ENCODE measurements at places on chromosomes 13 and 19.
A peak's percentile ranks its signal among the peaks of the same experiment; 100 is the strongest.

DNA sequence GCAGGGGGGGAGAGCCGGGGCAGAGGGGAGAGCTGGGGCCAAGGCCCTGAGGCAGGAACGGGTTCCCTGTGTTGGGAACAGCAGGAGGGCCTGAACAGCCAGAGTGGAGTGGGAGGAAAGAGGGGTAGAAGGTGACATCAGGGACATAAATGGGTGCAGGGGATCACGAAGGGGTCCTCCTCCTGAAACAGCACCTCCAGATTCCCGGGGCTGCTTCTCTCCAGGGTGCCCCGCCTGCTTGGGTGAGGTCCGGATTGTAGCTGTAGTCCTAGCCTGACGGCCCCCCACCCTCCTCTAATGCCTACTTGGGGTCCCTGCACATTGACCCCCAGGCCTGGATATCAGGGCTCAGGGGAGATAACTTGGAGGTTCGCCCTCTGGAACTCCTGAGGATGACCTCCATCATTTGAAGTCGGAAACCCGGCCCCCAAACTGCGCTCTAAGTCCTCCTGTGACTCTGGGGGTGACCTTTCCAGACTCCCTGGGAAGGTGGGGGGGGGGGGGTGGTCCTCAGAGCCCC is 473 bp upstream of the SCN1B start:
- no peak for DNase-seq

DNA sequence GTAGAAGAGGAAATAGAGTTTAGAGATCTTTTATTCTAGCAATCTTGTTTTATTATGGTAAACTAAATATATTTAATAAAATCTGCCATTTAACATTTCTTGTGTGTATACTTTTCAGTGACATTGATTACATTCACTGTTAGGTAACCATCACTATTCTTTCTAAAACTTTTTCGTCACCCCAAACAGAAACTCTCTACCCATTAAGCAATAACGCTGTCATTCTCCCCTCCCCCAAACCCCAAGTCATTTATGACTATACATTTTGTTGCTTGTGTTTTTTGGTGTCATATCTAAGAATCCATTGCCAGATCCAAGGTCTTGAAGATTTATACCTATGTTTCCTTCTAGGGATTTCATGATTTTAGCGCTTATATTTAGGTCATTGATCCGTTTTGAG is 10.6 kb downstream of the URI1 start:
- DNase-seq, result no peak

DNA sequence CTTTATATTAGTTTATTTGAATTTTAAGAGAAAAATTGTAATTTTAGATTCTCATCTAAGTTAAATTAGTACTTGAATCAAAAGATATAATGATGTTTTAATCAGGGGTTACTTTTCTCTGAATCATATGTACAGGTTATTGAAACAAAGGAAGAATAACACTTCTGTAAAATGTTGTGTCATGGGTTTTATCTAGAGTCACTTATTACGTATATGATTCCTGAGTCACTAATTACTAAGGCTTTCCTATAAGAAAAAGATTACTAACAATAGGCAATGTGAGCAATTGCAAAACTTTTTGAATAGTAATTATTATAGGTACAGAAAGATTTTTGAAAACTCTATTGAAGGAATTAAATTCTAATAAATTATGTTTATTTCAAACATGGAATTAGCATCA is 99.2 kb upstream of the KLF5 start:
- DNase-seq, result no peak

DNA sequence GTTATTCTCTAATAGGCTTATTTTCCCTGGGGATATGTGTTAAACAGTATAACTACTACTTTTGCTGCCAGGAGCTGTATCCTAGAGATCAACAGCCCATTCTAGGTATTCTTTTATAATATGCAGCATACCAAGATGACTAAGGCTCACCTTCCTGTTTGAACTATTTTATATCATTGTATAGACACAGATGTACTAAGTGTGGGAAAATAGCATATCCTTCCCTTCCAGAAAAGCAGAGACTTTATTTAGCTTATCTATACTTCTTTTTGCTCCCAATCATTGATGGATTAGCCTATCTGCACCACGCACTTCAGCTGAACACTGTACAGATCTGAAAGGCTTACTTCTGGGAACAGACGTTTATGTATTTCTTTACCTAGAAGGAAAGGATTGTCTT is 82.6 kb downstream of the MAB21L1 start:
- DNase-seq, result no peak

GRCh38 chr13:95420501-95420900 is 119.2 kb upstream of the ABCC4 start:
- DNase-seq, result no peak

DNA sequence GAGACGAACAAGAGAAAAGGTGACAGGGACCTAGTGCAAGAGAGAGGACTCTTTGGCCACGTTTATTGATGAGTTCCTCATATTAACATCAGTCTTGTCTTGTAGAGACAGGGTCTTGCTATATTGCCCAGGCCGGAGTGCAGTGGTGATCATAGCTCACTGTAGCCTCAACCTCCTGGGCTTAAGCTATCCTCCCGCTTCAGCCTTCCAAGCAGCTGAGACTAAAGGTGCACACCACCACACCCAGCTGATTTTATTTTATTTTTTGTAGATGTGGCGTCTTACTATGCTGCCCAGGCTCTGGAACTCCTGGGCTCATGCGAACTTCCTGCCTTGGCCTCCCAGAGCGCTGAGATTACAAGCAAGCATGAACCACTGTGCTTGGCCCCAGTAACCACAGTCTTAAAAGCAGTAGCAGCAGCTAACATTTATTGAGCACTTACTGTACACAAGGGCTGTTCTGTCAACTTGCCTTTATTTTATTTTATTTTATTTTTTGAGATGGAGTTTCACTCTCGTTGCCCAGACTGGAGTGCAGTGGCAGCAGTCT is 1.1 kb upstream of the SH2D3A start:
- peak; percentile 23 for DNase-seq

GRCh38 chr13:81275666-81276258 is 934.8 kb upstream of the SPRY2 start:
- DNase-seq, result no peak

- no peak for DNase-seq
Measured at GRCh38 chr19:17497149-17497798, 14.2 kb upstream of the PGLS start.

DNA sequence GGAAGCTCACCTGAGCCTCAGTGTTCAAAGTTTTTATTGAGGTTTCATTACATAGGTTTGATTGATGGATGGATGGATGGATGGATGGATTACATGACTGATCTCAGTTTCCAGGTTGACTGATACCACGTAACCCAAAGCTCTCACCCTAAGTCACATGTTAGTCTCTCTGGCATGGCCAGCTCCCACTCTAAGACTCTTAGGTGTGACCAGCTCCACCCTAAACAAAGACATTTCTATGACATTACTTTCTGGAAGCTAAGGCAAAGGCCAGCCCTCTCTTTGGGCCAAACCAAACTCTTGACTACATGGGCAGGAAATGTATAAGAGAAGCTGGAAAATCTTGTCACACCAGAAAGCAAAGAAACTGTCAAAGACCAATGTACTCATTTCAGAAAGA is 28.6 kb downstream of the POLR1D start:
- DNase-seq, result no peak

GRCh38 chr19:33823341-33823740 is 26.7 kb downstream of the KCTD15 start:
- no peak for DNase-seq

DNA sequence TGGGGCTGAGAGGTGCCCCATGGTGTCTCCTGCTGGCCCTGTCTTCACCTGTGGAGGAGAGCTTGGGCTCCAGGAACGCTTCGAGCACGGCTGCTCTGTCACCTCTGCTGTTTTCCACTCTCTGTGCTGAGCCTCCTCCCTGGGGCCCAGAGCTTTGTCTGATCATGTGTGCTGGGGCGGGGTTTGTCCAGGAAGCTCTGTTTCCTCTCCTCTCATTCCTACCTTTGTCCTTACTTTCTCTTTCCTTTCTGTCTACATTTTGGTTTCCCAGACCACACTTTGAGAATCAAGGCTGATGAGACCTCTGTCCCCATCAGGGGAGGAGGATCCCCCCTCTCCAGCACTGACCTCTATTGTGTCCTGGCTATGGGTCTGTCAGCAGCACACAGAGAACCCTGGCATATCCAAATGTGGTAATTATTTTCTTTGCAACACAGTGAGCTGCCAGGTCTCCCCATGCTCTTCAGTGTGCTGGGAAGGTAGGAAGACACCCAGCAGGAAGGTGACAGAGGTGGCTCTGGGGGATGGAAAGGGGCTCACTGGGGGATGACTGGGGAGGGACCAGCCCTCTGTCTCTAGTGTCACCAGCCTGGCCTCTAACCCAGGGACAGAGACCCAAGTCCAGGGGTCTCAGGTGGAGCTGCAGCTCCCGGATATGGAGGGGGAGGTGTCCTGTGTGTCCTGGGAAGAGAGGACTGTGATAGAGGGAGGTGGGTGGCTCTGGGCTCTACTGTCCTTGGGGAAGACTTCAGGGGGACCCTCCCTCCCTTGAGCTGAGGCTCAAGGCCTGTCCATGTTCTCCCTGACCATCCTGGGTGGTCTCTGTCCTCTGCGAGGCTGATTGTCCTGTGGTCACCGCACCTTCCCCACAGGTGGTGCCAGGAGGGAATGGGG is at the start of gene CEACAM1:
TSS of gene CEACAM1 (minus strand) at position 128 of the 894 bp plus-strand sequence. CDS start at position 21, 107 bp downstream.
- DNase-seq, result peak; percentile 57

DNA sequence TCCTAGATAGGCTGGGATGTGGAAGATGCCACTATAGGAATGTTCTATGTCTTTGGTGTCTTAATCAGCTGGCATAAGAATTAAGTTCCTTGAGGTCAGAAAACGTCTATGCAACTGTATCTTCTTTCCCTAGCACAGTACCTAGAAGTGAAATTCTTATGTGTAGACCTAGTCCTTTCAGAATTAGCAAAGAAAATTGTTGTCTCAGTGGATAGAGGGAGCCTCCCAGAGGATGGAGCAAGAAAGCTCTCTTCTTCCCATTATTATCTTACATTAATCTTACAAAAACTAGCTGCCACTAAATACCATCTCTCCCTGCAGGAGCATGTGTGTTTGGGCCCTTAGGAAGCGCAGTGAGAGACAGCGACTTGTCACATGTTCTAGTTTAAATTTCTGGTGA is 11.6 kb downstream of the CLDN10 start:
- DNase-seq, result no peak

All from stimulated activated naive CD8-positive, alpha-beta T cell treated with anti-CD3 and anti-CD28 coated beads, Interleukin-15, Interleukin-2, amounts not matched to agents 100 U/mL and 50 U/mL, for 24 hours (primary cell).